ENCODE measurements at places on chromosomes 4 and X.

- no peak for DNase-seq
Observed at GRCh38 chr4:152436384-152436783, 99.5 kb downstream of the FBXW7 start.

GRCh38 chr4:102420563-102421398 is 75.5 kb upstream of the SLC39A8 start:
- DNase-seq: no peak

- no peak for DNase-seq
Observed at GRCh38 chr4:101678180-101678579, 112.3 kb upstream of the BANK1 start.

- DNase-seq: no peak
Observed at GRCh38 chr4:119982756-119983155, 83.9 kb downstream of the MAD2L1 start.

DNA sequence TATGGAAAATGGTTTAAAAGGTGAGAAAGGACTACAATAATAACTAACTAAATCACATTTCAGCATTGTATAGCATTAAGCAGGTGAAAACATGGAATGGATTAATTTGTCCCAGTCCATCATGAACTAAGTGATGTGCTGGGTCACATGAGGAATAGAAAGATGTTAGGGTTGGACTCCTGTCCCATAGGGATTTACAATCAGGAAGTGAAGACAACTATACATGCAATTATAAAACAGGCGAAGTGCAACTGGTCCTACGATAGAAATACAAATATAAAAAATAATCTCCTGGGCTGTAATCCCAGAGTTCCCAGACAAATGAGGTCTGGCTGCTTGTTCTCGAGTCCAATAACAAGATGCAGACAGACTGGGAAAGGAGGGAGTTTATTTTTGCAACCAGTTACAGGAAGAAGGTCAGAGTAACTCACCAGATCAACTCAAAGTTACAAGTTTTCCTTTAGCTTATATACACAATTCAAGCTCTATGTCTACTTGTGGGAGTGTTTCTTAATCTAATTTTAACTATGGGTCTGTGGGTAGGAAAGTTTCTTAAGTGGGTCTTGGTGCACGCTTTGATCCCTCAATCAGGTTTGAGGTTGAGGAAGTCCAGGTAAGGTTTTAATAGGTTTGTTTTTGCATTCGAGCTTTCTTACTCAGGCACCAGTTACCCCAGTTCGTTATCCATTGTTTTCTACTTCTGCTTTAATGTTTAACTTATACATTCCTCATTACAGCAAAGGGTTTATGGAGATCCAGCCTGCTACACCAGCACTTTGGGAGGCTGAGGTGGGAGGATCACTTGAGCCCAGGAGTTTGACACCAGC is 50.1 kb downstream of the IGFBP7 start:
- DNase-seq: no peak

- DNase-seq: no peak
Observed at GRCh38 chrX:112664924-112665323, 14.8 kb downstream of the LHFPL1 start.

- no peak for DNase-seq
Observed at GRCh38 chrX:47232803-47233332, at the start of gene USP11. USP11 (plus strand) TSS chrX:47233009; CDS start chrX:47233044, 35 bp downstream.

- DNase-seq: no peak
Observed at GRCh38 chrX:150544835-150545770, 23.3 kb upstream of the MTM1 start.

DNA sequence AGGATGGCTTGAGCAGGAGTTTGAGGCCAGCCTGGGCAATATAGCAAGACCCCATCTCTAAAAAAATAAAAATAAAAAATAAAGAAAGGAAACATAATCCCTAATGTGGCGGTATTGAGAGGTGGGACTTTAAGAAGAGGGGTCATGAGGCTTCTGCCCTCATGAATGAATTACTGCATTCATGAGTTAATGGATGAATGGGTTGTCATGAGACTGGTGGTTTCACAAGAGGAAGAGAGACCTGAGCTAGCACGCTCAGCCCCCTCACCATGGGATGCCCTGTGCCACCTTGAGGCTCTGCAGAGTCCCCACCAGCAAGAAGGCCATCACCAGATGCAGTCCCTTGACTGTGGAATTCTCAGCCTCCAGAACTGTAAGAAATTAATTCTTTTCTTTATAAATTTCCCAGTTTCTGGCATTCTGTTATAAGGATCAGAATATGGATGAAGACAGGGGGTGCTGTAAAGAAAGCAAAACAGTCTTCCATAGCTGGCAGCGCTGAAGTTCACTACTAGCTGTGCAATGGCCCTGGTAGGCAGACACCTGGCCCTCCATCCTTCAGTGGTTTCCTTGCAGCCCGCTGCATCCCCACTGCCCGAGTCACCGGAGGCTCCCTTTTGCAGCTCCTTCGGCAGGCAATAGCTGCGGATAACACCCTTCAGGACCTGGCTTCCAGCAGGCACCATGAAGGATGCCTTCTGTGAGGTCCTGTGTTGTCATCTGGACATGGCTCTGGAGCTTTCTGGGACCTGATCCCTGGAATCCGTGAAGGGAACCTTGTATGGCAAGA is 44.8 kb upstream of the NSG1 start:
- no peak for DNase-seq

GRCh38 chr4:146567396-146567795 is 45.7 kb upstream of the SLC10A7 start:
- DNase-seq: no peak

GRCh38 chrX:112120721-112121120 is 38.1 kb upstream of the TRPC5 start:
- no peak for DNase-seq

DNA sequence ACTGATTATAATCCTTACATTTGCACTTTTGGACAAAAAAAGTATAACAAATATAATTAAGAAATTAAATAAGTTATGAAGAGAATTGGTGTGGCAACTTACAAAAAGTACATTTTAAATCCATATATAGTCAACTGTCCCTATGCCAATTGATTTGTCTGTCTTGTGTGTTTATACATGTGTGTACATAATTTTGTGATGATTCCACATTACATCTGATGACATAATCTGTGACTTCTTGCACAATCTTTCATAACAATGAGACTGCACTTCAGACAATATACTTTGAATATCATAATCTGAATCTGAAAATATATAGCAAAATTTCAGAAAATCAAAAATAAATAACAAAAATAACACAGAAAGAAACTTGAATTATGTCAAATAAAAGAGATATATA is 953.4 kb downstream of the FAT4 start:
- DNase-seq: no peak

DNA sequence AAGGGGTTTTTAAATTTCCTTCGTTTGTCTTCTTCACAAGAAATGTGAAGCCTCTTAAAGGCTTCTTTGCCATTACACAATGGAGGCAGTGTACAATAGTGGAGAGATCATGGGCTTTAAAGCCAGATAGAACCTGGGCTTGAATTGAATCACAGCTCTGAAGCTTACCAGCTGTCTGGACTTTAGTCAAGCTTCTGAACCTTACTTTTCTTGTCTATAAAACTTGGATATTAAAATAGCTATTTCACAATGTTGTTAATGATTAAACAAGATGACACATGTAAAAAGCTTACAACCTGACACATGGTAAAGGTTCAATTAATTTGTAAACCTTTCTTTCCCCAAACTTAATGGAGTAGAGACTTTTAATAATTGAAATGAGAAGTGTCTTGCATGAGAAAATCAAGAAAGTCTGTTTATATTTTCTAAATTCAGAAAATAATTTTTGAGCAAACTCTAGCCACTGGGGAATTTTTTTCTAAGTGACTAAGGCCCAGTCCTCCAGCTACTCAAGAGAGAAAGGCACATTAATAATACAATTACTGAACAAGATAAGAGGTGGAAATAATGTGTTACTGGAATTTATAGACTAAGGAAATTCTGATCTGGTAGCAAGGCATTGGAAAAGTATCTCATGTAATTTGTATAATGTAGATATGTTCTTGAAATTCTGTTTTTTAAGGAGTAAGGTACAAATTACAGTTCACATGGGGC is 21.7 kb upstream of the TBC1D8B start:
- no peak for DNase-seq

GRCh38 chr4:176775338-176775737 is 17.4 kb downstream of the VEGFC start:
- DNase-seq: no peak

DNA sequence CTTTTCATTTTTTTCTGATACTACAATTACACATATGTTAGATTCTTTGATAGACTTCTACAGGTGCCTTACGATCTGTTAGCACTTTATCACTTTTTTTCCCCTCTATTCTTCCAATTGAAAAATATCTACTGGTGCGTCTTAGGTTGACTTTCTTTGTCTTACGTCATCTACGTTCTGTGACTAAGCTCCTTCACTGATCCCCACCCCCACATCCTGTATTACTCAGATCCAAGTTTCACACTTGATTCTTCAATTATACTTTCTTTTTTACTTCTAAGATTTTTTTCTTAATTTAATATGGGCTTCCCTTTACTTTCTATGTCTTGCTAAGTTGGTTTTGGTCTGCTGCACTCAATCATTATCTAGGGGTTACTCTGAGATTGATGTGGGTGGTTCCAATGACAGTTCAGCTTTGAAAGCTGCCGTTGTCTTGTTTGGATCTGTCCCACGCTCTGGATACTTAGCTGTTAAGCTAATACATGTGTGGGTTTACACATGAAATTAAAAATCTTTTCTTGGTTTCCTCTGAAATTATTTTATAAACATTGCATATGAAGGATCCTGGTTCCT is 1321.1 kb downstream of the RAPGEF2 start:
- no peak for DNase-seq

DNA sequence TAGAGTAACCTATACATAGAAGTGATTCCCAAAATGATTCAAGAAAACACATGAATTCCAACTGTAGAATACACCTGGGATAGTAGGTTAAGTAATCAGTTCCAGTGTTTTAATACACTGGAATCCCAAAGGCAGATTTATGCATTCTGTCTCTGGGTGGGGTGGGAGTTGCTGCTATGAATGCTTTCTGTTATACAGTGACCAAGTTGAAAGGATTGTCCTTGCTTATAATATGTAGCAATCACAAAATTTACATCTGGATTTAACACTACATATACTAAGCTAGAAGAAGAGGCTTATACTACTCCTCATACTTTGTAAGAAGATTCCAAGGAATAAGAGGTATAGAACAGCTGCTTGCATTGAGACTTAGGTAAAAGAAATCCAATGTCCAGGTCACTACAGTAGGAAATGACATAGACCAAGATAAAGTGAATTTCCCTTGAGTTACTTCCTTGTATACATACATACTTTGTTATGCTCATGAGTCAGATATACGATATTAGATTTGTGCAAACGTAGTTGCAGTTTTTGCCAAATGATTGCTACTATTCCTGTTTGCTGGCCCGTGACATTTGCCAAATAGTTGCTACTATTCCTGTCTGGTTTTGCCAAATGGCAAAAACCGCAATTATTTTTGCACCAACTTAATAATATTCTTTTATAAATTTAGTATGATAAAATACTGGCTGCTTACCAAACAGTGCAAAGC is 210.5 kb upstream of the DIAPH2 start:
- DNase-seq: no peak

Measured in omental fat pad (tissue), 4 donors.